ENCODE measurements at places on chromosomes 5 and 9.

GRCh38 chr5:163951069-163951468 lies 445.6 kb downstream of the MAT2B start:
- DNase-seq, result no peak

DNA sequence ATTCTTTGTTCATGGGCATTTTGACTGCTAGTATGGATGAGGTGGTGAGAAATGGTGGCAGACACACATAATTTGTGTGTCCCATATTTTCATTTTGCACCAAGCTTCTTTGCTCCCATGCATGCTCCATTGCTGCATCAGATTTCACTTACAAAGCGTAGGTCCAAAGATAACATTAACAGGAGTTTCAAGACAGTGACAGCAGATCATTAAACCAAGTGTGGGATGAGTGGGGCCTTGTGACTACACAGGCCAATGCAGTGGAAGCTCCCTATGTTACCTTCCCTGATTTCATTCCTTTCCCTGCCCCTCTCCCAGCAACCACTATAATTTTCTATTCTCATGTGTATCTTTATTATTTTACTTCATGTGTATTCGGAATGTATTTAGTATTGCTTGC lies 142.0 kb downstream of the AOPEP start:
- DNase-seq, result no peak

DNA sequence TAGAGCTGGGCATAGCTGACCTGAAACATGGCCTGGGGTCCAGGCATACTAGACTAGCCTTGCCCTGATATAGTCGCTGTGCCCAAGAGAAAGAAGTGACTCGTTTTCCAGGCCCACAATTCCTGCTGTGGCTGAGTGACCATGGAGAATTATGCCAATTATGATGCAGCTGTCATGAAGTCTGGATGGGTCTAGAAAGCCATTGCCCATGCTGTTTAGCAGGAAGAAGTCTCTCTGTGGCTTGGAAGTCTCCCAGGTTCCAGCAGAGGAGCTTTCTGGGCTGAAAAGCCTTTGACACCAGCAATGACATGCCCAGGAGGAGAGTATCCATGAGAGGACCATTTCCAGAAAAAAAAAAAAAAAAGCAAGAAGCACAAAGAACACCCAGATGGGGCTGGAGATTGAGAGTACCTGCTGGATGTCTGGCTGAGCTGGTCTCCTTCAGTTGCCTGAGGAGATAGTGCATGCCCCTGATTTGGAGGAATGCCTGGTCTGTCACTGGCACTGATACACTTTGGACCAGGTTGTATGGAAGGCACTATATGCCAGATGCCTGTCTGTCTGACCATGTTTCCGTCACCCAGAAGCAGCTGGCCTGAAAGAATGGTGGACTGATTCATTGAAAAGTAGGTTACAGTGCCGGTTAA lies 128.0 kb upstream of the EPB41L4A start:
- DNase-seq, result no peak

DNA sequence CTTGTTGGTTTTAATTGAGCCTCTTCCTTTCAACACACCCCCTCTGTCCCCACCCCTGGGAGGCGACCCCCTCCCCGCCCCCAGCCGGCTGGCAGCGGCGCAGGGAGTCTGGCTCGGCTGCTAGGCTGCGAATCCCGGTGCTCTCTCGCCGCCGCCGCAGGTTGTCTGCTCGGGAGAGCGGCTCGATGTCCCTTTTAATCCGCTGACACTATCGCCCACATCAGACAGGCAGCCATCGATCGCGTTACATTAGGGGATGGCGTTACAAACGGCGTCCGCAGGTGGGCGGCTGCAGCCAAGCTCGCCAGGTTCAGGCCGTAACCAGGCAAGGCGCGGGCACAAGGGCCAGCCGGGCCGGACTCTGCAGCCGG lies 1.3 kb downstream of the NR2F1-AS1 start:
- DNase-seq, result peak; percentile 50

GRCh38 chr5:148626081-148626613 lies 28.2 kb downstream of the HTR4 start:
- no peak for DNase-seq

GRCh38 chr9:106119176-106119575 lies 424.8 kb downstream of the TMEM38B start:
- no peak for DNase-seq

DNA sequence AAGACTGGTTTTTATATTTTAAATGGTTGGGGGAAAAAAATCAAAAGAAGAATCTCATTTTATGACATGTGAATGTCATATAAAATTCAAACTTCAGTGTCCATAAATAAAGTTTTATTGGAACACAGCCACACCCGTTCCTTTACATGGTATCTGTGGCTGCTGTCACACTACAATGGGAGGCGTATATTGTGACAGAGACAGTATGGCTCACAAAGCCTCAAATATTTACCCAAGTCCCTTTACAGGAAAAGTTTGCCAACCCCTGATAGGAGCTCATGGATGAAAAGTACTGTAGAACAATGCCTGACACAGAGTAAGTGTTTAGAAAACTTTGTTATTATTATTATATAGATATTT lies 5.2 kb upstream of the DUSP1 start:
- DNase-seq, result no peak

DNA sequence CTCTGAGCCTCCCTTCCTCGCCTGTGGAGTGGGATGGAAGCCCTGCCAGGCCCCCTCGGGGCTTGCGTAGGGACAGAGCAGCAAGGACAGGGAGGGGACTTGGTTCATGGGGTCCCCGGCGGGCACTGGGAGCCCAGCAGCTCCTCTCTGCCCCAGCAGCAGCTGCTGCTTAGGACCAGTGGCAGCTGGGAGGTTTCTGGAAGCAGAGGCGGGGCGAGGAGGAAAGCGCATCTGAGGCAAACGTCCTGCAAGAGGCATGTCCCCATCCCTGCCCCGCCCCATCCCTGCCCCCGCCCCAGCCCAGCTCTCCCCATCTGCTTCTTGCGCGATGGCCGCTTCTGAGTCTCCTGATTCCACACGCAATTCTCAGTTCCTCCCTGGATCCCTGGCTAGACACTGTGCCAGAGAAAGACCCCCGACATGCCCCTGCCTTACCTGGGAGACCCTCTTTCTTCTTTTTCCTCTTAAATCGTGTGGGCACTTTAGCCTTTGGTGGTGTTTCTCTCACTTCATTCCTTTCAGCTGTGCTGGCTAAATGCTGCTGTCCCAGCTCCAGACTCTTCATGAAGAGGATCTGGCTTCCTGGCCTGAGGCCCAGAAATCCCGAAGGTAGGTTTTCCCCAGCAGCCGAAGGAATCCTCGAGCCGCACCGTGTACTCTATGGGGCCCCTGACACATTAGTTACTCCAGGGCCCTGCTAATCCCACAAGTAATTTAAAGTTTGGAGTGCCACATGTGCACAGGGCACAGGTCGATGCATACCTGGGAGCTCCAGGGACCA lies 4.4 kb upstream of the OR2S2 start:
- DNase-seq, result no peak

GRCh38 chr9:135791431-135792267 lies 89.7 kb downstream of the KCNT1 start:
- no peak for DNase-seq

- no peak for DNase-seq
Observed at GRCh38 chr9:86713470-86713869, 233.8 kb downstream of the GAS1 start.

DNA sequence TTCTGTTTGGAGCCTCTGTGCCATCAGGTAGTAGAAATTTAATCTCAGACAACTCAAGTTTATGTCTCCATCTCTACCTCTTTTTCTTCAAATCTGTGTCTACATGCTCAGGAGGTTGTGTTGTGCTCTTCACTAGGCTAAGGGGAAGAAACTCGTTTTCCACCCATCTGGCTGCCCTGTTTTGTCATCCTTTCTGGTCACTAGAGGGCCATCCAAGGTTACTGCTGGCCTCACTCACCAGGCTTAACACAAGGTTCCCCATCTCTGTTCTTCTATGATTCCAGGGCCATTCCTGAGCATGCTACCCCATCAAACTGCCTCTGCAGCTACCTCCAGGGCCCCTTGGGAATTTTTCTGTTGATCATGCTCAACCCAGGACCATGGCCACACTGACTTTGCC lies 213.3 kb upstream of the FBXL7 start:
- no peak for DNase-seq

GRCh38 chr5:18797222-18797621 lies 1163.0 kb downstream of the TAF11L14 start:
- DNase-seq, result no peak

DNA sequence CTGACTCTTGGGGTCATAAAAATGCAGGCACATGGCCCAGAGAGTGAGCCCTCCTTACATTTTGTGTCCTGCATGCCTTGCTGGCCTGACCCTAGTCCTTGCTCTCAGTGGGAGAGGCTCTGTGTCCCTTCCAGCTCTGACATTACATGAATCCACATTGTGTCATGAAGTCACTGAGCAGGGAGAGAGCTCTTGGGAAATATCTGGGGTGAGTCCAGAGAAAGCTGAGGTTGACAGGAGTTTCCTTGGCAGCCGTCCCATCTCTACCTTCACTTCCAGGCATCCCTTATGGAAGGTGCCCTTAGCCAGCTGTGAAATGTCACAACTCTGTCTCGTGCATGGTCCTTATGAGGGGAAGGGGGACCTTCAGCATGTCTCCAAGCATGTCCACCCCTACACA lies 41.0 kb downstream of the FAT2 start:
- no peak for DNase-seq

DNA sequence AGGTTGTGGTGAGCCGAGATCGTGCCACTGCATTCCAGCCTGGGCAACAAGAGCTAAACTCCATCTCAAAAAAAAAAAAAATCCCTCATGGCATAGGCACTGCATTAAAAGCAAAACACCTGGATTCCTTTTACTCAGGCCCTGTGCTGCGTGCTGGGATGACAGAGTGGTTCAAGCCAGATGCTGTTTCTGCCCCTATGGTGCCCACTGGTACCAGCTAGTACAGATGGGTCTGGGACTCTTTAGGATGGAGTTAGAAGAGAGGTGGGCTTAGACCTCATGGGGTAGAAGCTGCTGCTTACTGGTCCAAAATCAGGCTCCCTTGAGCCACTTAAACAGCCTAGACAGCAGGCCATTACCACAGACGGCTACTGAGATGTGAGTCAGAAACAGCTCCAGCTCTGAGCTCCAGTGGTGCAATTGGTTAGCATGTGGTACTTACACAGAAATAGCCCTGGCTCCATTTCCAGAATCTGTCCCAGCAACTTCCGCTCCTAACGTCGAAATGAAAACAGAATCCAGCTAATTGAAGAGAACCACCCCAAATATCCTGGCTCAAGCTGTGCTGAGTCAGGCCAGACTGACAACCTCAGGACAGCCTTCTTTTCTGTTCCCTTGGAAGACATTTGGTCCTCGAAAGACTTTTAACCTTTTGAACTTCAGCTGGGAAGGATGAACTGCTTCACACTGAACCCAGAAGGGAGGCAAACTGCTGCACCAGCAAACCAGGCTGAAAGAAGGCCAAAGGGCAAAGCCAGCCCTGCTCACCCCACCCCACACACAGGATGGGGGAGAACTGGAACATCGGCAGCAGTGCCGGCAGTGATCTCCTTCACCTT lies 15.5 kb downstream of the C5orf15 start:
- no peak for DNase-seq

- no peak for DNase-seq
Observed at GRCh38 chr5:98069876-98070512, 703.5 kb upstream of the RGMB start.

DNA sequence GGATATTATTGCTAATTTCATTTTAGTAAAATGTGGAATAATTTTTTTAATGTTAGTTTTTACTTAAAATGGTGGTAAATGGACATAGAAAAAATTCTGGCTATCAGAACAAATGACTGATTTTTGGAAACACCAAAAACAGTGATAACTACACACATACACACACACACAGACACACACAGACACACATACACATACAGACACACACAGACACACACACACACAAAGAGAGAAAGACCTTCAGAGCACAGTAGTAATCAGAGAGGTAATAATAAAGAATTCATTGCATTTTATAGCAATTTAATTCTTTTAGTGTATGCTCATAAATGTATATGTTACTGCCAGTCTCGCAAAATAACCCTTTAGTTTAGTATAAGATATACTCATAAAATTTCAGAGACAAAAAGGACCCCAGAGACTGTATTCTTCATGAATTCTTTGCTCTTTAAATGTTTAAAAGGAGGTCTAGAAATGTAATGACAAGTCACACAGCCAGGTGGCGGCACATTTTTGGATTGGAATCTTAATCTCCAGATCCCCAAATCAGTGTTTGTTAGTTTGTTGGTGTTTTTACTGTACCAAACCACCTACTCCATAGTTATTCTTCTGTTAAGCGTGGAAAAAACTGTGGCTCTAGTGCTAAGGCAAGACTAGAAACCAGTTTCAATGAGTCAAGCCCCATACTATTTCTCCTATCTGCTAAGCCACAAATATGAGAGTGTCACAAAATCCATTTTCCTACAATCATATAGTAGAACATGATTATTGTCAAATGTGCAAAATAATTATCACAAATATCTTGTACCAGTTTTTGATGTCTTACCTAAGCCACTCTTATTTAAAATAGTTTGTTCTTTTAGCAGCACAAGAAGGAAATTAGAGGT lies 109.9 kb downstream of the EDIL3 start:
- peak; percentile 8 for DNase-seq

GRCh38 chr9:128358861-128359260 lies 12.3 kb upstream of the URM1 start:
- DNase-seq, result no peak

DNA sequence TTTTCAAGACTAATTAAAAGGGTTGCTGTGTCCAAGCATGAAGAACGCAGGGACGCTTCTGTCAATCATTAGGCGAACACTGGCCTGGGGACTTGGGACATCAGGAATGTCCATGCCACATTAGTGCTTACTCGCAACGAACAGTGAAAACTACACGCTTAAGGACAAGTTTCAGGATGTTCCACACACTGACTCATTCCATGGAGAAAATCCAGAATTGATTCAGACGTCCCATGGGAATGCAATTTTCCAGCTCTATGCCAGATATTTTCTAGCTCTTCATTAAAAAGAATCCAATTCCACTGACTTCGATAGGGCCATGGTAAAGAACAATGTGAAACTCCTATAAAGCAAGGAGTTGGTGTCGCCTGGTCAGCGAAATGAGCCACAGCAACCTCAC lies 98.2 kb downstream of the CAMSAP1 start:
- DNase-seq, result no peak

- DNase-seq, result no peak
Observed at GRCh38 chr9:89984214-89984613, 379.4 kb downstream of the GADD45G start.

DNA sequence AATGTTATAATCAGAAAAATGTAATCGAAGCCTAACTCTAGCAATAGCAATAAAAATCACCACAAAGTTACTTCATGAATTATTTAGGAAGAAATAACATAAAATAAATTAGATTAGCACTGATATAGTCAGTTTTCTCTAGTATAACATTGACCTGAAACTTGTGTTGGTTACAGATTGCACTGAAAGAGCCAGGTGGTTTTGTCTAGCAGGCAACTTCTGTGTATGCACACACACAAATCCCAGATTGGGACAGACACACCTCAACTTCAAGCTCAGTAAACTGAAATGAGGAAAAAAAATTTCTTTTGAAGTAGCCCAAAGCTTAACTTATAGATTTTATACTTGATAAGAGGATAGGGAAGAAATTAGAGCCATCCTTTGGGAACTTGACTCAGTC lies 129.3 kb downstream of the EFNA5 start:
- no peak for DNase-seq

DNA sequence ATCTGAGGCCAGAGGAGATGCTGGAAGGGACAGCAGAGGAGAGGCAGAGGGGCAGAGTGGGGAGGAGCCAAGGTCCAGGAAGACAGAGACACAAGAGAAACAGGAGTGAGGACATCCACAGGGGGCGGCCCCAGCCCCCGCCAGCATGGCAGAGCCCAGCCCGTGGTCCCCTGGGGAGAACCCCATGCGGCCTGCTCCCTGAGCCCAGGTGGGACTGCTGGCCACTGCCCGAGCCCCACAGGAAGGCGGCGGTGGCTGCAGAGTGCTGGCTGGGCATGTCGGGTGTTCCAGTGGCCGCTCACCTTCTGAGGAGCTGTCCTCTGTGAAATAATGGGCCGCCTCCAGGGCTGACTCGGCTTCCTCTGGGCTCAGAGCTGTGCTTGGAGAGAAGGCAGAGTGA lies 8.9 kb upstream of the MRNIP start:
- DNase-seq, result no peak

Data from NCI-H345 (cell line).